Amniotic epithelial cell (primary cell): ENCODE measurements at places on chromosomes 16 and 17.

DNA sequence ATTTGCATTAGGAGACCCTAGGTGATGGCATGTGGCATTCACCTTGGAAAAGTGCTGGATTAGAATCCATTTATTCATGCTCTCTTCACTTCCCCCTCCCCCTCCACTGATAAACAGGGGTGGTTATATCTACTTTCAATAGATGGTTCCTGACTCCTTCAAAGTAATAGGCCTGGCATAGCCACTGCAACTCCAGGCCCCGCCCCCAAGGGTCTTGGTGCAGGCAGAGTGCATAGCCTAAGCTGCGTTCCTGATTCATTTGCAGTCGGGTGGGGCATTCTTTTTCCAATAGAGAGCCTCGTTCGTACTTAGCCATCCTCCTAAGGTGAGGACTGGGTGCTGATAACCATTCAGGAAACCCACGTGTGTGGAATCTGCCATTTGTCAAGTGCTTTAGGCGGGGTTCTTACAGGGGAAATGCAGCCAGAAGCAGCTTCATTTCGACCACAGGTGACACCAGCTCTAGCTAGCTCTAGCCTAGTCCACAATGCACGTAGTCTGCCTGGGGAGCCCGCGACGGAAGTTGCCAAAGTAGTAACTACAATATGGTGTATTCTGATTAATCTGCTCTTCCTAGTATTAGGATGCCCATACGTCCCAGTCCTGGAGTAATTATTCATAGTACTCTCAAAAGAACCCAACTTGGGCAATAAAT, 11.1 kb downstream of the UBE2O start:
- DNase-seq = no peak

GRCh38 chr17:60971515-60972369, 294.1 kb downstream of the BCAS3 start:
- DNase-seq = peak; percentile 59

GRCh38 chr17:31416503-31416923, 25.0 kb downstream of the RAB11FIP4 start:
- DNase-seq = no peak

DNA sequence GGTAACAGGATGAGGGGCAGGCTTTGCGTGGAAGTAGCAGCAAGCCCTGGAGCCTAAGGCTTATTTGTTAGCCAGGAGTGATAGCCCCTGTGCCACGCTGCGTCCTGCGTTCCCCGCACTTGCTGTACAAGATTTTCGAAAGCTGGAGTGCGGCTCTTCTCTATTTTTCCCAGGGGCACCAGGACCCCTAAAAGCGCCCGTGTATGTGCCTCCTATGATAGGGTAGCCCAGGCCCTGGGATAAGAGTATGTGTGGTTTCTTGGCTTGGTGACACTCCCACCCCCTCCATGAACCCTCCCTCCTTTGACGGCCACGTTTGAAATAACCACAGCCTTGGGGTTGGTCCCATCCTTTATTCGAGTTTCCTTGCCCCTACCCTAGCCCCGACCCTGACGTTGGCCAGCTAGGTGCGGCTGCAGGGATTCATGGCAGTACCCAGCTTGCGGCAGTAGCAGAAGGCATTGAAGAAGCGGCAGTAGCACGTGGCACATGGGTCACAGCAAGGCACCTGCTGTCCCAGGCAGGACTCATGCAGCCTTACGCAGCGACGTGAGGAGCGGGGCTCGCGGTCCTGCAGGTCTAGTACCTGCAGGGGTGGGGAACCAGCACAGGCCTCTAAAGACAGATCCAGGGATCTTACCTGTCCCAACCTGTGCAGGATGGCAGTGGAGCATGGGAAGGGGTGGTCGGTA, 968 bp downstream of the AGRP start:
- no peak for DNase-seq

- DNase-seq = peak; percentile 48
Measured at GRCh38 chr17:75749545-75750389, 15.2 kb downstream of the GALK1 start.

GRCh38 chr17:21474815-21475214, 98.7 kb downstream of the KCNJ12 start:
- DNase-seq = no peak

GRCh38 chr17:56592487-56593085, 913 bp upstream of the NOG start:
- DNase-seq = peak; percentile 7

GRCh38 chr17:37060928-37061327, 112.2 kb downstream of the AATF start:
- DNase-seq = no peak

DNA sequence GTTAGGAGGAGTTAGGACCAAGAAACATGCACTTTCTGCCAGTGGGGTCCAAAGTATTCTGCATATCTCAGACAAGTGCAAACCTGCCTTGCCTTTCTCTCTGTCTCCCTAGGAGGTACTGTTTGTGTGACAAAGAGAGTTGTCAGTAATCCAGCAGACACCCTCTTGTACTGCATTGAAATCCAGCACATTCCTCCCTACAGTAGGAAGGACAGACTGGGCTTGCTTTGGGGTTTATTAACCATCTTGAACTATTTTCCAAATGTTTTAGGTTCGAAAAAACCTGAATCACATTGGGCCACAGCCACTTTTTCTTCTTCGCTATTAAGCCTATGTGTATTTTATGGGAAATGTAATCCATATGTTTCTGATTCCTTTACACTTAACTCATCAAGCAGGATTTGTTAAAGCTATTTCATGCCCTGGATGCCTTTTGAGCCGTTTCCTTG, 204.2 kb upstream of the KCNJ16 start:
- DNase-seq = peak; percentile 4

DNA sequence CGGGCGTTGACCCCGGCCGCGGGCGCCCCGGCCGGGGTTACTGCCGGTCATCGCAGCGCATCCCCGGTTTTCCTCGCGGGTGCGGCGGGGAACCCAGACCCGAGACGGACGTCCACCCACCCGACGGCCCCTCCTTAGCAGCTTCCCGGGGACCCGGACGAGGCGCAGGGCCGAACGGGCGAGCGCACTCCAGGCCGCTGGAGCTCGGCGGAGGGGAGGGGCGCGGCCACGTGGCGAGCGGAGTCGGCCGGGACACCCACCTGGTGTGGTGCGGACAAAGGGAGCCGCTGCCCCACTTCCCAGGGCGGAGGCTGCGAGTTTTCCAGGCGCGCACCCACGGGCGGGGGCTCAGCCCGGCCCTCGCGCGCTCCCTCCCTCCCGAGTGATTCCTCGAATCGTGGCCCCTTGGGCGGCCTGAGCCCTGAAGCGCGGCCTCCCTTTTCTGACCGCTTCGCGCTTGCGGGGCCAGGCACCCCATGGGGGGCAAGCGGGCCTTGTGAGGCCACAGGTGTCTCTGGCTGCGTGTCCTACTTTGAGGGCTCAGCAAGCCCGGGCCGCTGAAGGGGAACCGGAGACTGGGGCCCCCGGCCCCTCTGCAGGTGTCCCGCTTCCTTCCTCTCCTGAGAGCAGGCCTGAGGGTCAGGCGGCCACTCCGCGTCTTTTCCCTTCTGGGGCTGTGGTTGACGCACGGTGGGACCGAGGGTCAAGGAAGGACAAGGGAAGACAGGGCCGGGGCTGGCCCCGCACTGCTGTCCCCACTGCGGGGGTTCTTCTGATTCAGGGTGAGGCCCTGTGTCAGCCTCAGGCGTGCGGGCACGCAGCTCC, 1.1 kb upstream of the FASN start:
- no peak for DNase-seq

DNA sequence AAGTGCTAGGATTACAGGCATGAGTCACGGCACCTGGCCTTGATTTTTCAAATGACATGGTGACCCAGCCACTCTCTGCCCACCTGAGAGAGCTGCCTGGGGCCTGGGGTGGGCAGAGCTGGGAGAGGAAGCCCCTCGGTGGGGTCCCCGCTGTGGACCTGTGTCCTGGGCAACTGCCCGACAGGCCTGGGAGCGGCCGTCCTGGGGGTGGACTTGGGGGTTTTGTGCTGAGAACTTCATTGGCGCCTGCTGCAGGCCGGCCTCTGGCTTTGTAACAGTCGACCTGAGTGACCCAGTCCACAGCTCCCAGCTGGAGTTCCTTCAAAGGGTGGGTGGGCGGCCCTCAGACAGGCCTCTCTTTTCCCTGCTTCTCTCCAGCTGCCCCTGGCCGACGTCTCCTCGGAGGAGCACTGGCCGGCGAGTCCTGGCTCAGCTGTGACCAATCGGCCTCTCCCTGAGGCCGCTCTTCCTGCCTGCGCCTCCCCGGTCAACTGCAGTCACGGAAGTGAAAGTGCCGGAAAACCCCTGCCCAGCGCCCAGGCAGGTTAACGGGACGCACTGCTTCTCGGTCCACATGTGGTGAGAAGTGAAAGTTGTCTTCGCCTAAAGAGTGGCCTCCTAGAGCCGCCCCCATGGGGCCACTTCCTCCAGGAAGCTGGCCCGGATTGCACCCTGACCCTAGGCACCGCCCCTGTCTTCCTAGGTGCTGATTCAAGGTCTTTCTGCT, 5.5 kb downstream of the CBFA2T3 start:
- no peak for DNase-seq

DNA sequence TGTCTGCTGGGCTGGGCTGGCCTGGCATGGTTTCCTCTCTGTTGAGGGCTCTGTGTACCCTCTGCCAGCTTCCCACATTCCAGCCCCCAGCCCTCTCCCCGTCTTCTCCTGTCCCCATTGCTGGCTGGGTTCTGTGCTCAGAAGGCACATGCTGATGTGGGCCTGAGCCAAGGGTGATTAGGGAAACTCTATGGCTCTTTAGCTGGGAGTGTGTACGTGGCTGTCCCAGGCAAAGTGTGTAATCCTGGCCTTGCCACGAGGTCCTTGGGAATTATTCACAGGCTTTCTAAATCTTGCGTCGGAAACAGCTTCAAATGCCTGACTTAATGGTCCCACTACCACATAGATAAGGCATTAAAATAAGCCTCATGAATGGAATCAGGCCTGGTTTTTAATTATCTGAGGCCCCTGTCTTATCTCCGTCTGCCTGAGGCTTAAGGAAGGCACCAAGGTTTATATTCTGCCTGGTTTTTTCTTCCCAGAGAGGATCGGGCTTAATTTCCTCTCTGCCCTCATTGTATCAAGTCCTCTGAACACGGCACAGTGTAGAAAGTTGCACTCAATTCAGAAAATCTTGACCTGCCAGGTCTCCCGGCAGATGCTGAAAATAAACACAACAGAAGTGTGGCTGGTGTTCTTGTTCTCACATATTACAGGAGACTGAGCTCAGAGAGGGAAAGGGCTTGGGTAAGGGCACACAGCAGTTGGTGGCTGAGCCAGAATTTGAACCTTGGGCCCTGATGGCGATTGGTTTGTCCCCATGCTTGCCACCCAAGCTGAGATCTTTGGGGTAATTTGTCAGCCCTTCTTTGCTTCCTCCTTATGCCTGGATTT, 52.9 kb upstream of the LGALS9 start:
- peak; percentile 98 for DNase-seq

- no peak for DNase-seq
Measured at GRCh38 chr17:49496867-49497147, 1.7 kb downstream of the NGFR start.

DNA sequence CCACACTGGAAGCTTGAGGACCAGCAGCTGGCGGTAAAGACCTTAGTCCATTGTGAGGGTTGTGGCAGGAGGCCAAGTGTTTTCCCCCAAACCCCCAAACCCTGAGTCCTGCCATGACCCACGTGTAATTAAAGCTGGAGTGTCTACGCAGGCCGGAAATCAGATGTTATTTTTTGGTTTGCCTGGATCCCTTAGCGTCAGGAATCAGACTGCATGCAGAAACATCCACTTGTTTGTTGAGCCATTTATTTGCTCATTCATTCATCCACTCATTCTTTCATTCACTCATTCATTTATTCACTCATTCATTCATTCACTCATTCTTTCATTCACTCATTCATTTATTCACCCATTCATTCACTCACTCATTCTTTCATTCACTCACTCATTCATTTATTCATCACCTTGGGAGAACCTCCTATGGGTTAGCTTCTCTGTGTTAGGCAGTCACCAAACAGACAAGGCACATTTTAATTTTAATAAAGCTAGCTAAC, 313.1 kb downstream of the MAF start:
- no peak for DNase-seq

- peak; percentile 74 for DNase-seq
Measured at GRCh38 chr16:85429776-85430522, 183.2 kb upstream of the GSE1 start.

DNA sequence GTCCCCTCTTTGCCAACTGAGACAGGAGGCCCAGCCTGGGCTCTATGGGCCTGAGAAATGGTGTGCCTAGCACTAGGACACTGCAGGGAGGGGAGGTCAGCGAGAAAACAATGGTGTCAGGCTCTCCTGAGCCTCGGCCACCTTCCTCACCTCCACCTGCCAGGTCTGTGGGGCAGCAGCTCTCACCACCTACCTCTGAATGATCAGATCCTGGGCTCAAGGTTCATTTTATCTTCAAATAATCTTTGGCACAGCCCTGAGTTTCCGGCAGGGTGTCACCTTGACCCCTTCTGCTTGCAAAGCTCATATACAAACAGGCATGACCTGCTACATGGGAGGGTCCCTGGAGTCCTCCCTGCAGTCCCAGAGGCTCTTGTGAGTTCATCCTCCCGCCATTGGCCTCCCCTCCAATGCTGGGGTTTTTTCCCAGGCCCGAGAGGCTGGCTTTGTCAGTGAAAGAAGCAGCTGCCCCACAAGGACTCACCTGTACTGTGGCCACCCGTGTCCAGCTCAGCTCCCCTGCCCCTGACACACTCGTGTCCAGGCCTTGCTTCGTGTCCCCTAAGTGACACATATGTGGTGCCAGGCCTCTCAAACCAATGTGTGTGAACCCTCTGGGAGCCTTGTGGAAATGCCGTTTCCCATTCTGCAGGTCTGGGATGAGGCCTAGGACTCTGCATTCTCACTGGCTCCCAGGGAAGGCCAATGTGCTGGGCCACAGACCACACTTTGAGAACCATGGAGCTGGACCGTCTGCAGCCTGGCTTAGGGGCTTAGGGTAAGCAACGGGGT, 176.8 kb upstream of the CIBAR2 start:
- DNase-seq = no peak

- peak; percentile 33 for DNase-seq
Measured at GRCh38 chr17:44132275-44132821, 8.9 kb upstream of the HDAC5 start.

GRCh38 chr16:48361012-48361411, 24.2 kb downstream of the SIAH1 start:
- no peak for DNase-seq

GRCh38 chr16:73543970-73544599, 496.2 kb upstream of the ZFHX3 start:
- no peak for DNase-seq

- no peak for DNase-seq
Measured at GRCh38 chr16:87733190-87733589, 32.6 kb downstream of the KLHDC4 start.

- no peak for DNase-seq
Measured at GRCh38 chr16:2019921-2020831, 591 bp downstream of the NPW start.
